Head of caudate nucleus (tissue), 42 donors: ENCODE measurements at places on chromosomes 2 and 18.
A peak's percentile ranks its signal among the peaks of the same experiment; 100 is the strongest.

GRCh38 chr2:1979138-1979537 lies 234.8 kb upstream of the PXDN start:
- peak; percentile 45 for DNase-seq

DNA sequence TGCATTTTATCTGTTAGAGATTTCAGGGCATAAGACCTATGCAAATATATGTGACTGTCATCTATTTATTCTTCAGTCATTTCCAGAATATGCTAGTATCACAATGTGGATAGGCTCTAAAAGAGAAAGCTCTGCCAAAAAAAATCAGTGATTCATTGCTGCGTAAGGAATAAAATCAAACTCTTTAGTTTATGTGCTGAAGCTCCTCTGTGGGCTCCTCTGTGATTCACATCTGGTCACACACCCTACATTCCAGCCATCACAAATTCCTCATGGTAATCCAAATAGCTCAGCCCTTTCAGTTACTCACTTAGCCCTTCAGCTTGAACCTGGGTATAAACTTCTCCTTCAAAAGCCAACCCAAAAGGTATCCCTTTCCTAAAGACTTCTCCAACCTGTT lies 21.4 kb downstream of the DLGAP1 start:
- DNase-seq, result no peak

- no peak for DNase-seq
Observed at GRCh38 chr2:2830576-2830975, 499.5 kb upstream of the MYT1L start.

- no peak for DNase-seq
Observed at GRCh38 chr2:149826471-149827125, 239.0 kb upstream of the MMADHC start.

DNA sequence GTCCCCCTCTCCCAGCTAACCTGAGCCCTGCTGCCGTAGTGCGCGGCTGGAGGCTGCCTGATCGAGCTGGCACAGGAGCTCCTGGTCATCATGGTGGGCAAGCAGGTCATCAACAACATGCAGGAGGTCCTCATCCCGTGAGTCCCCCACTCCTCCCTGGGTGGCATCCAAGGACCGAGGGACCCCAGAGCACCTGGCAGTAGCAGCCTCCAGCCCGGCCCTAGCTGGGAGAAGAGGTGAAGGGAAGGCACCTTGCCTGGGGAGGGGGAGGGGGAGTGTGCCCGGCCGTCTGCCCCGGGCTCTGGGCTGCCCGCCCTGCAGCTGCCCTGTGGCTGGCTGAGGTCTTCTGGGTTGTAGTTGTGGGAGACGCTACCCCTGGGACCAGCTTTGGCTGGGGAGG lies 26.3 kb downstream of the ANO7 start:
- DNase-seq, result no peak

- DNase-seq, result no peak
Observed at GRCh38 chr2:231159306-231159705, 34.5 kb upstream of the HTR2B start.

DNA sequence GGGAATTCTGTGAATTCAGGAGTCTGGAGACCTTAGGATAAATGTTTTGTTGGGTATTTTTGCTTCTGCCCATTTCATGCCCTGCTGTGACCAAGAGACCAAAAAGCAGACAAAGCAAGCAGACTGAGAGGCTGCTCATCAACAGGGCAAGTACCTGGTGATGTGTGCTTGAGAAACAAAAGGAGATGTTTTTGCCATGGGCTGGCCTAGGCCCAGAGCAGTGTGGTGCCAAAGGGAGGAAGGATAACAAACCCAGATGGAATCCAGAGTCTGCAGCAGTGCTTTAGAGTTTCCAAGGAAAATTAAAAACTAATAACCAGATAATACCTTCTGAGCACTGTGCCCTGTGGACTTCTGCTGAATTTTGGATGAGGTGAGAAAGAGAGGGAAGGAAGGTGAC lies 538.4 kb downstream of the STK39 start:
- no peak for DNase-seq

- DNase-seq, result no peak
Observed at GRCh38 chr2:232889876-232890401, 19.9 kb downstream of the SNORC start.

DNA sequence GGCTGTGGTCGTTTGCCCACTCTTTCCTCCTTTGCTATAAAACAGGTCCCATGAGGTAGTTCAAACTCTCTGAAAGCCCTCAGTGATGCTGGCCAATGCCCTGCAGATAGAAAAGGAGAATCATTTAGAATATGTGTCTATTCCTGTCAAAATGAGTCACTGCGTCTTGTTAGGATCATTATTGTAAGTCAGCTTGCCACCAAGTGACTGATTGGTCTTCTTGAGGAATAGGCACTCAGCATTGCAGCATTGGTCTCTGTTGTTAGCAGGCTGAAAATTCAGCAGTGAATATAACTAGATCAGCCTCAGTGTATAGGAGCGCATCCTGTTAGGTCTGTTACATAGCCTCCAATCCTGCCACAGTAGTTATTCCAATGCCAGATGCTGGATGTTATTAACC lies 28.9 kb downstream of the PRKRA start:
- DNase-seq, result no peak

DNA sequence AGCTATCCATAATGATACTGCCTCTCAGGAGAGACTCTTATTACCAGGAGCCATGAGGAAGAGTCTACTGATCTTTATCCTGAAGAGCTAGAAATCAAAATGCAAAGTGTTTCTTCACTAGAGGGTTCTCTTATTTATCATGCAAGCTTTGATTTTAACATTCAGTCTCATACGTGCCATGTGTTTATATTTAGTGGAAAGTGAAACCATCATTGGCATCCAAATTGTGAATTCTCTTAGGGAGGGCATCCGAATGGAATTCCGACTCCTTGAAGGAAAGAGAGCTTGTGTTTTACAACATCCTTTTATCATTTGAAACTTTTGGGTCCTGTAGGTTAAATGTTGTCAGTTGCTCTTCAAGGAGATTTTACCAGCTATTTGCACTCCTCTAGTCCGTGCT lies 170.4 kb upstream of the SESTD1 start:
- no peak for DNase-seq

DNA sequence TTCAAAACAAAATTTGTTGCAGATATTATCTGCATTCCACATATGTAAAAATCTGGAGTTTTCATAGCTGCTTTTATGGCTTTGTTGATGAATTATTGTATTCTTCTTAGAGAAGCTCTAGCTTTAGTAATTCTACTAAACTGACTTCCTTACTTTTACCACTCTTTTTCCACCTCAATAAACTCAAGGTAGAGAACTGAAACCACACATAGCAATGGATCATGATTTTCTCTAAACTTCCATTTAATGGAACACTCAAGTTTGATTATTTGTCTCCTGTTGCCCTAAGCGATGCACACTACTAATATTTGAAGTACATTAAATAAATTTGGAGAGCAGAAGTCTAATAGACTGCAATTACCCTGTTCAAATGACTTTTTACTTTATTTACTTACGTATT lies 192.0 kb downstream of the NBAS start:
- no peak for DNase-seq

GRCh38 chr2:170716851-170717598 lies 1.9 kb downstream of the SP5 start:
- DNase-seq, result no peak

DNA sequence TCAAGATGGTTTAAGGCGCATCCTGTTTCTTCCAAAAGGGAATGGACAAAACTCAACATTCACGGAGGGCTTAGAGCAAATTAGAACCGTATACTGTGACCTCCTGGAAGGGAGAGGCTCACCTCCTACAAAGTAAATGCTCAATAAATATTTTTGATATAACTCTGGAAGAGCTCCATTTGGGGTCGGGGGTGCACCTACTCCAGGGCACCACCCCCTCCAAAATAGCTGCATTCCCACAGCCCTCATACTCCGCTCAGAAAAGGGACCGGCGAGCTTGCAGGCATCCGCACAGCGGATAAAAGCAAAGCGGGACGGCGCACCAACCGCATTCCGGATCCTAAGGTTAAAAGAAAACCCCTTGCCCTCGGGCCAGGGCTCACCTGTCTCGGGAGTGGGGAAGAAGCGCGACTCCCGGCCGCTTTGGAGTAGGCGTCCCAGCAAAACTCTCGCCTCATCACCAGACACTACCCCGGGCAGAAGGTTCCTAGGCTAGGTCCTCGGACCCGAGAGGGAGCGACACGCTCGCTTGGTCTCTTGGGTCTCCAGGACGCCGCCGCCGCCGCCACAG lies 378 bp downstream of the WDPCP start:
- DNase-seq, result no peak

DNA sequence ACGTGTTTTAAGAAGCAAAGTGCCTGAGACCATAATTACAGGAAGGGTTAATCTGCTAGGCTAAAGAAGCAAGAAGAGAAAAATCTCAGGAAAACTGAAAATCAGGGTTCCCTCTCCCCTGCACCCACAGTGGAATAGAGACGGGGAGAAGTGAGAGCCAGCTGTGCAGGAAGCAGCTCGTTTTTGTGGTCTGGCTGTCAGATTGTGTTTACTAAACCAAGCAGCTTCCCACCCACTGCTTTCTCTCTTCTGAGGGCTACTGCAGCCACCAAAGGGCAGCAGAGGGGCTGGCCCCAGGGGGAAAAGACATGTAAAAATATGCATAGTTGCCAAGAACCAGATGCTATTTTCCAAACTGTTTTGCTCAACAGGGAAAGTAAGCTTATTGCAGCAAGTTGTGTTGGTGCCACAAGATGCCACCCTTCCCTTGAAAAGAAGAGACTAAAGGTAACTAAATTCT lies 72.6 kb upstream of the THUMPD2 start:
- no peak for DNase-seq

- DNase-seq, result no peak
Observed at GRCh38 chr18:32974421-32975162, 201.8 kb upstream of the KLHL14 start.

DNA sequence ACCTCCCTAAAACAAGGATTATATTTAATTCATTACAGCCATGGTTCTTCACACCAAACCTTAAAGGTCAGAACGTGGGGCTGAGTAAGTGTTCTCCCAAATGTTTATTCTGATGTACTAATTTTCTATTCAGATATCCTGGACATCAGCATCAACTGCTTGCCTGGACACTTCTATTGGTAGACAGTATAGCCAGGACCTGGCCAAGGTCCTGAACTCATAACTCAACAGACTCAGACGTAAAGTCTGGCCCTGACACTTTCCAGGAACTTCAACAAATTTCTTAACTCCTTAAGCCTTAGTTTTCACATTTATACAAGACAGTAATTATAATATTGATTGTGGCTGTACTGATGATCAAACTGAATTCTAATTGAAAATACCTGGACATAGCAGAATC lies 89.1 kb downstream of the AKAIN1 start:
- DNase-seq, result no peak

- DNase-seq, result no peak
Observed at GRCh38 chr2:137986268-137986667, 22.0 kb downstream of the HNMT start.

- no peak for DNase-seq
Observed at GRCh38 chr18:8507361-8507760, 101.9 kb upstream of the RAB12 start.

DNA sequence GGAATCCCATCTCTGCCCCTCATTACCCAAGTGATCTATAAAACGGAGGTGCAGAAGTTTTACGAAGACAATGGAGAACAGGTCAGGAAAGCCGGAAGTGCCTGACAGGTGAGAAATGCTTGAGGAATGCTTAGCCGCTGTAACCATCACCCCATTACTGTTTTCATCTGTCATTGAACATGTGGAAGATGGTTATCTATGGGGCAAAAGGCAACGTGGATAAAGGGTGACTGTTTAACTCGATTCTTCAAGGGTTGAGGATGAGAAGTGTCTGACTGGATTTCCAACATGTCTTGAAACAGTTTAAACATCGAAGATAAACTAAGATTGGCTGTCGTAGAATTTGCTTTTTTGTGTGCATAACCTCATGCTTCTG lies 17.3 kb downstream of the HK2 start:
- DNase-seq, result no peak

DNA sequence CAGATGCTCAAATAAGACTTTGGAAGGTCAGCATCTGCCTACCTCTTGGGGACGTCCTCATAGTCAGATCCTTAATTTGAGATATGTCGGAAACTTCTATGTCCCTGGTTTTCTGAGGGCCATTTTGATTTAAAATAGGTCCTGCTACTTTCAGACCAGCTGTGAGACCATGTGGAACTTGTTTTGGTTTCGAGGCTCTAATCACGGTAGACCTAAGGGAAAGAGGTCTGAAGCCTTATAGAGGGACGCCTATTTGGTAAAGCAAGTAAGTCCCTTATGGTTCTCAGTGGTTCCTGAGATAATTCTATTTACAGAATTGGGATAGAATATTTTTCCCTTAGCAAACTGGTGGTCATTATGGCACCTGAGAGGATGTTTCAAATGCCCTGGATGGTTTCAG lies 75.1 kb downstream of the RFTN2 start:
- no peak for DNase-seq

GRCh38 chr2:108535357-108535631 lies 1.0 kb downstream of the LIMS1 start:
- DNase-seq, result no peak

DNA sequence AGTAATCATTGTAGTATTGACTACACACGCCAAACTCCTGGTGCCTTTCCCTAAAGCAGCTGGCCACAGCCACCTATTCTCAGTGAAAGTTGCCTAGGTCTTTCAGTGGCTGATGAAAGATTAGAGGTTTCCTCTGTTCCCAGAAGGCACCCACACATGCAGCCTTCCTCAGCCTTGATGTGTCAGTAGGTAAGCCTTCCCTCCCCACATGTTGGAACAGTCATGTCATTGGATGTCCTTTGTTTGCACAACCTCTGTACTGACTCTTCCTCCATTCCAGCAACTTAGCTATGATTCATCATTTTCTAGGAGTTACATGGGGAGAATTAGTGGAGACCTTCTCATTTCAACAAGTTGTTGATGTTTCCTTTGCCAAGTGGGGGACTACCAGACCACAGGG lies 630.8 kb upstream of the SLC39A10 start:
- DNase-seq, result no peak

DNA sequence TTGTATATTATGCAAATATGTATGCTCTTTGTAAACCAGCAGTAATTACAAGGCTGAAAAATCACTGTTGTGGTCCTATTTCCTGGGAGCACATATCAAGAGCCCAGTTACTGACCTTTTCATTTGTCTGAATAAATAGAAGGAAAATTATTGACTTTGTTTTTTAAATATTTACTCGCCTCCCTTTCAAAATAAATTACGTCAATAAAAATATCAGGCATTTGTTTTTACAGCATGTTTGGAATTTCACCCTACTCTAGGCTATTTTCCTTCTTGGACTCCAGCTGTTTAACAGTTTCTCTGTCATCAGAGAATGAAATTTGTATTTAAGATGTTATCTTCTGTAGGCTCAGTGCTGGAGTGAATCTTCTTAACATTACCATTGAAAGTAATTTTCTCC lies 59.9 kb upstream of the LRATD1 start:
- no peak for DNase-seq

GRCh38 chr18:22228976-22229375 lies 59.6 kb downstream of the GATA6 start:
- DNase-seq, result no peak

- DNase-seq, result no peak
Observed at GRCh38 chr18:62183578-62184195, 3.2 kb downstream of the PIGN start.

GRCh38 chr2:143950704-143951103 lies 569.2 kb downstream of the ZEB2 start:
- DNase-seq, result no peak
